ENCODE measurements at places on chromosomes 7 and 10.
A peak's percentile ranks its signal among the peaks of the same experiment; 100 is the strongest.

- H3K36me3 ChIP-seq: no peaks in the 10 kb centered on the region
Measured at GRCh38 chr7:130741331-130741995, 7.5 kb upstream of the KLF14 start.

DNA sequence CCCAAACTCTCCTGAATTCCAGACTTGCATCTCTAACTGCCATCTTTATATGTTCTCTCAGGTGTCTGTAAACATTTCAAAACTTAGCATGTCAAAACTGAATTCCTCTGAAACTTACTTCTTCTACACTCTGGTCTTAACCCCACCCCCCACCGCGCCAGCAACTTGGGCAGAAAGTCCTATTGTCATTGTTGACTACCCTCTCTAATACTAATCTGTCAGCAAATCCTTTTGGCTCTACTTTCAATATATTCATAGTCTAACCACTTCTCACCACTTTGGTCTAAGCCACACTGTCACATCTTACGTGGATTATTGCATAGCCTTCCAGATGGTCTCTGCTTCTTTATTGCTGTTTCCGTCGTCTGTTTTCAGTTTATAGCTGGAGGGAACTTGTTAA is 86.6 kb downstream of the AHCYL2 start:
- peaks cover 16% of the 10 kb centered on the region for H3K36me3 ChIP-seq
- peaks cover 2% of the 10 kb centered on the region for H3K4me1 ChIP-seq
- no peak overlapping the region for H3K27ac ChIP-seq
- H3K27me3 ChIP-seq: no peaks in the 10 kb centered on the region

- H3K4me1 ChIP-seq: peaks cover 6% of the 10 kb centered on the region
- peak overlapping the region; percentile 89 for H3K27ac ChIP-seq
- H3K4me3 ChIP-seq: peak overlapping the region; percentile 94
- no peak for DNase-seq
Measured at GRCh38 chr7:135509589-135509838, 388 bp downstream of the CNOT4 start.

DNA sequence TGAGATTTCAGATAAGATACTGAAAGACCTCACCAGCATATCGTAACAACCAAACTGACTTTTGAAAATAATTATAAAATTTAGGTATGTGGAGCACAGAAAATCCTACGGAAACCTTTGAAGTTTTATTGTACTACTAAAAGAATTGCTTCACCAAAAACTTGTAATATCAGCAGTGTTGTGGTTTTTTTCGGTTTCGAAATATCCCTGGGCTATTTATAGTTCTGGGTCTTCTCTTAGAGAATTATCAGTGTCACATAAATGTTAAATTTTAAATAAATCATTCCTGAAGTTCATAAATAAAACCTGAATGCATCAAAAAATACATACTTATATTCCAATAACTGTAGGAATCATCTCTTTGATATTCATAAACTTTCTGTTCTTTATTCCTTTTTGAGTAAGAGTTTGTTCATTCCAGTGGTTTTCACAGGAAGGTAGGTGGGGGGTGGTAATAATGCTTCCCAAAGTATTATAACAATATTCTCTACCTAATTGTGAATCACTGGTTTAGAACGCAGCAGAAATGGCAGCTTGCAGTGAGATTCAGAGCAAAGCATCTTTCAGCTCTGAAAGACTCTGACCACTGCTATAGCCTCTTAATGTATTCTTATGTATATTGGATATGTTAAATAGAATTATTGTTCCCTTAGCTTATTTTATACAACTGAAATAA is 60.2 kb downstream of the ZNF277 start:
- H3K36me3 ChIP-seq: no peaks in the 10 kb centered on the region
- no peak overlapping the region for H3K27ac ChIP-seq
- peaks cover 3% of the 10 kb centered on the region for H3K4me1 ChIP-seq
- no peak for DNase-seq
- H3K4me3 ChIP-seq: no peak overlapping the region
- no peaks in the 10 kb centered on the region for H3K27me3 ChIP-seq

DNA sequence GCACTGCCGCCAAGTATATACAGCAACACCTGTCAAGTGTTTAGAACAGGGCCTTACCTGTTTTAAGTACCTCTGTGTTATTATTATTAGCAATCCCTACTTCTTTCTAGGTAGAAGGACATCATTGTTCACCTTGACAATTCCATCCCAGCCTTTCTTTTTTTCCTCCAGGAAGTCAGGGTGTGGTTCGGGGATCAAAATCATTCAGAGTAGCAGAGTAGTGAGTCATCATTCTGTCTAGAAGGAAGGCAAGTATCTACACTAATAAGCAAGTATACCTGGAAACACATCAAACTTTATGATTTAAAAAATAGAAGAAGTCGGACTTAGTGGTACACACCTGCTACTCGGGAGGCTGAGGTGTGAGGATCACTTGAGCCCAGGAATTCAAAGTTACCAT is 25.5 kb upstream of the CAPZA2 start:
- no peak for DNase-seq
- no peaks in the 10 kb centered on the region for H3K36me3 ChIP-seq
- H3K27ac ChIP-seq: no peak overlapping the region
- H3K27me3 ChIP-seq: no peaks in the 10 kb centered on the region
- no peak overlapping the region for H3K4me3 ChIP-seq
- H3K4me1 ChIP-seq: no peaks in the 10 kb centered on the region

DNA sequence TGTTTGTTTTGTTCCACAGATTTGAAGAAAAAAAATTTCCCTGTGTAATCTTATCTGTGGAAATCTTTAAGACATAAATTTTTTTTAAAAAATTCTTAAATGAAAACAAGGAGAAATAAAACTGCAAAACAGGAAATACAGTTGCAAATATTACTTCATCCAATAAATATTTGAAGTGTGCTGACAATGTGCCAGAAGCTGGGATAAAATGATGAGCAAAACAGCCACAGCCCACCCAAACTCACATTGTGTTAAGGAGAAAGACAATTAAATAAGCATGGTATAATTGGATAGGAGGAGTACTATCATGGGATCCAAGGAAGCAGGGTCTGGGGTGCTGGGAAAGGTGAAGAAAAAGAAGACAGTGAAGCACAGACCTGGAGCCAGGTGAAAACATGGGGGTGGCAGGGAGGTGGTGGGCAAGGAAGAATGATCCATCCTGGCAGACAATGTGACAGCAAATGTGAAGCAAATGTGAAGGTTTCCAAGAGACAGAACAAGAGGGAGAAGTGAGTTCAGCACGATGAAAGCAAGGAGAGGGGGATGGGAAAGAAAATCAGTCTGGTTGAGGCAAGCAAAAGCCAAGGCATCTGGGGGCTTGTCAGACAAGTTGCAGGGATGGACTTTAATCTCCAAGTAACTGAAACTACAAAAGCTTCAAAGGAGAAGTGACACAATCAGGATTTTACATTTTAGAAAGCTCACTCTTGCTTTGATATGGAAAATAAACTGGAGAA is 135.9 kb downstream of the HIBADH start:
- no peak overlapping the region for H3K4me3 ChIP-seq
- H3K27ac ChIP-seq: no peak overlapping the region
- DNase-seq: no peak
- no peaks in the 10 kb centered on the region for H3K27me3 ChIP-seq

DNA sequence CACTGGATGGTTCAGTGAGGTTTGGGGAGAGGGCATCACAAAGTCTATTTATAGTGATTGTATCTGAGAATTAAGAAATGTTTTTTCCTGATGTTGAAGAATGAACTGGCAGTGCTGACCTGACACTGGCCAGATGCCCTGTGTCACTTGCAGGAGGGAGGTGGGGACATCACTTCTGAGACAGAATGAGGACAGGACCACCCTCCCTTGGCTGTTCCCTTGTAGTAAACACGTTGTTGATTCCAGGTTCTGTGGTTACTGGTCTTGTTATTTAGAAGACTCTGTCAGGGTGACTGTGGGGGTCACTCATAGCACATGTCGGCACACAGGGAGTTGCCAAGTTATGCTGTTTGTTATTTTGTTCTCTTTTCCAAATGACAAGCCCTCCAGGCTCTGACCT is 126.4 kb downstream of the ADCY1 start:
- H3K4me1 ChIP-seq: no peaks in the 10 kb centered on the region
- H3K27ac ChIP-seq: no peak overlapping the region
- no peak for DNase-seq
- no peak overlapping the region for H3K4me3 ChIP-seq

DNA sequence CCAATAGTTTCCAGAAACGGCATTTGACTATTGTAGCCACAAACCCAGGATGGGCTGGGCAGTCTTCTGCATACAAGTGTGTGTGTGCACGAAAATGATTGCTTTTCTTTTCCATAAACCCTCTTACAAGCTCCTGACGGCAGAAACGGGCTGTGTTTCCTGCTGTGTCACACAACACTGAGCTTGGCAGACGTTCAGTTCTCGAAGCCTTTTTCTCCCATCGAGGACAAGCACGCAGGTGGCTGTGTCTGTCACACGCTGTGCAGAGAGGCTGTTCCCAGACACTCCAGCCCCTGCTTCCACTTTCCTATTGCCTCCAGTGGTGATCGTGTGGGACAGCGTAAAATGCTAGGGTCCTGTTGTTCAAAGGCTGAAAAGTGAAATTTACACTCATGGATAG is 32.1 kb downstream of the RBAK start:
- H3K27me3 ChIP-seq: no peaks in the 10 kb centered on the region
- no peak overlapping the region for H3K27ac ChIP-seq
- no peaks in the 10 kb centered on the region for H3K36me3 ChIP-seq
- H3K4me1 ChIP-seq: no peaks in the 10 kb centered on the region
- DNase-seq: no peak

- no peak for DNase-seq
- peaks cover 22% of the 10 kb centered on the region for H3K4me1 ChIP-seq
- no peak overlapping the region for H3K4me3 ChIP-seq
- H3K27ac ChIP-seq: peak overlapping the region; percentile 84
- H3K27me3 ChIP-seq: no peaks in the 10 kb centered on the region
Measured at GRCh38 chr7:5526100-5526905, 102.7 kb upstream of the TNRC18 start.

DNA sequence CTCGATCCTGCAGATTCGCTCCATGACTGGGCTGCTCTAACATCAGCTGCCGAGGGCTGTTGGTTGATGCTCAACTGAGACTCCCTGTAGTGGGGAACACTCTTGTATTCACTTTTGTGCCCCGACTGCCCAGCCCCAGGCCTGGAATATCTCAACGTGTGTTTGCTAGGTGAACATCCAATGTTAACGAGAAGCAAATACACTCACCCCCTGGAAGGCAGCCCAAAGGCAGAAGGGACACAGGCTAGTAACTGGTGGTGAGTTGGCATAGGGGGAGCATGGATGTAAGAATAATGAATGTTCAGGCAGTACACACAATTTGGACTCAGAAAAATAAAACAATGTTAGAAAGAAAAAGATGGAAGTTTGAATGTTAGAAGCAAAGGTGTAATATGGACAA is 24.0 kb upstream of the RBM33 start:
- no peak overlapping the region for H3K27ac ChIP-seq
- no peak overlapping the region for H3K4me3 ChIP-seq
- H3K4me1 ChIP-seq: peaks cover 3% of the 10 kb centered on the region
- H3K27me3 ChIP-seq: no peaks in the 10 kb centered on the region

DNA sequence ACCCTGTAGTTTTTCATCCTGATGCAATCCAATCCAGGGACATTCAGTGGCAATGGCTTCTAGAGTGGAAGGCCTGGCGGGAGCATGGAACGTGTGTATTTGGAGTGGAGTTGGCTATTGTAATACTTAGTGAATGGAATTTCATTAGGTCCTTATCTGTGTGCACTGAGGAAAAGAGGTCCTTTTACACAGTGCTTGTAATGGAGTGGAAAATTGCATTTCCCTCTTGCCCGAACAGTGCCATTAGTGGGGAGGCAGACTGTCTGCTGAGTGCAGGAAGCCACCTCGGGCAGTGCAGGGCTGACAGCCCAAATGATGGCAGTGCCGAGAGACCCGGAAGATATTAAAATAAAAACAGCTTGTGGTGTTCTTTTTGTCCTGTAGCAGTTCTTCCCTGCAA is 786.6 kb downstream of the LRMDA start:
- no peak overlapping the region for H3K27ac ChIP-seq
- H3K4me3 ChIP-seq: no peak overlapping the region
- DNase-seq: no peak
- no peaks in the 10 kb centered on the region for H3K36me3 ChIP-seq
- peaks cover 2% of the 10 kb centered on the region for H3K4me1 ChIP-seq

GRCh38 chr7:21128062-21128817 is 299.6 kb upstream of the SP4 start:
- no peaks in the 10 kb centered on the region for H3K36me3 ChIP-seq
- H3K27me3 ChIP-seq: peaks cover 15% of the 10 kb centered on the region
- no peak for DNase-seq
- no peak overlapping the region for H3K4me3 ChIP-seq
- peaks cover 4% of the 10 kb centered on the region for H3K4me1 ChIP-seq

DNA sequence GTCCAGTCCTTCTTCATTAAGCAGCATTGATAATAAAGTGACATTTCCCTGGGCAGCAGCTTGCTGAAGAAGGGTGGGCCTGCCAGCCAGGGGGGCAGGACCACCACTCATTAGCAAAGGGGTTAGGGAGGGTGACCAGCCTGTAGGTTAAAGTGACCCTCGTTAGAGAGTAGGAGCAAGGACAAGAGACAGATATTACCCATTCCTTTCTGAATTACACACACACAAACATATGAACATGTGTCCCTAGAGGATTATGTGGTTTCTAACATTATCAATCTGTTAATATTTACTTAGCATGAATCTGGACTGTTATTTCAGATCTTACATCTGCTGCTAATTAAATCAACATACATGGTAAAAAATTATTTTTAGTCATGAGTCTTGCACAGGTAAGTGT is 88.9 kb downstream of the CTTNBP2 start:
- no peaks in the 10 kb centered on the region for H3K27me3 ChIP-seq
- H3K4me1 ChIP-seq: peaks cover 3% of the 10 kb centered on the region
- no peak for DNase-seq

DNA sequence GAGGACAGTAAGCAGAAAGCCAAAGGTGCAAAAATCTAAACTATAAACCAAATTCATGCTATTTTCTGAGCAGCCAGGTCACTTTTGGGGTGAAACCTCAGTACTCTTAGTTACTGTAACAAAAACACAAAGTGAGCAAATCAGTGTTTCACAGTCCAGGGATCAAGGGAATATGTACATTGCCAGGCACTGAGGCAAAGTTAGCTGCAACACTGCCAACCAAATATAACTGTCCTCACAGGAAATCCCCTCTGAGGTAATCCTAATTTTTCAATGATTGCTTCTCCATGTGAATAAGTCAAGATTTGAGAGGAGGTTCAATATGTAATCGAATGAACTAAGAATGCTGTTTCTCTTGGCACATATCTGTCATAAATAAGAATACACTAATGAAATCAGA is 229.7 kb downstream of the TSPAN12 start:
- no peak overlapping the region for H3K27ac ChIP-seq
- H3K4me3 ChIP-seq: no peak overlapping the region

DNA sequence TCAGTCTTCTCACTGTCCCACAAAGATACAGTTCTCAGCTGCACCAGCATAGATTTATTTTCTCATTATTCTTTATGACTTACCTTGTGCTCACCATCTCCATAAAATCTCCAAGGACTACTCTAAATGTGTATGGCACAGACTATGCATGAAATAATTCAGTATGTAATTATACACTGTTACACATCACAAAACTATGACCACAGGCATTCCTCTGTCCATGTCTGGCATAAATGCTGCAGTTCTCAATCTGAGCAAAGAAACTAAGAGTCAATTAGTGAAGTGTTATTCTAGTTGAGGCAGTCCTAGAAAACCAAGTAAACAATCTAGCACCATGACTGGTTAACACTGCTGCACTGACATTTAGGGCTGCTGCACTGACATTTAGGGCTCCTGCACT is 2.7 kb downstream of the CYCS start:
- no peaks in the 10 kb centered on the region for H3K27me3 ChIP-seq
- no peak overlapping the region for H3K4me3 ChIP-seq
- peaks cover 47% of the 10 kb centered on the region for H3K36me3 ChIP-seq
- peaks cover 2% of the 10 kb centered on the region for H3K4me1 ChIP-seq

GRCh38 chr10:118669835-118670234 is 74.4 kb upstream of the PRLHR start:
- H3K4me3 ChIP-seq: no peak overlapping the region
- peaks cover 11% of the 10 kb centered on the region for H3K36me3 ChIP-seq
- no peak overlapping the region for H3K27ac ChIP-seq
